ENCODE measurements at places on chromosomes 3 and 15.

DNA sequence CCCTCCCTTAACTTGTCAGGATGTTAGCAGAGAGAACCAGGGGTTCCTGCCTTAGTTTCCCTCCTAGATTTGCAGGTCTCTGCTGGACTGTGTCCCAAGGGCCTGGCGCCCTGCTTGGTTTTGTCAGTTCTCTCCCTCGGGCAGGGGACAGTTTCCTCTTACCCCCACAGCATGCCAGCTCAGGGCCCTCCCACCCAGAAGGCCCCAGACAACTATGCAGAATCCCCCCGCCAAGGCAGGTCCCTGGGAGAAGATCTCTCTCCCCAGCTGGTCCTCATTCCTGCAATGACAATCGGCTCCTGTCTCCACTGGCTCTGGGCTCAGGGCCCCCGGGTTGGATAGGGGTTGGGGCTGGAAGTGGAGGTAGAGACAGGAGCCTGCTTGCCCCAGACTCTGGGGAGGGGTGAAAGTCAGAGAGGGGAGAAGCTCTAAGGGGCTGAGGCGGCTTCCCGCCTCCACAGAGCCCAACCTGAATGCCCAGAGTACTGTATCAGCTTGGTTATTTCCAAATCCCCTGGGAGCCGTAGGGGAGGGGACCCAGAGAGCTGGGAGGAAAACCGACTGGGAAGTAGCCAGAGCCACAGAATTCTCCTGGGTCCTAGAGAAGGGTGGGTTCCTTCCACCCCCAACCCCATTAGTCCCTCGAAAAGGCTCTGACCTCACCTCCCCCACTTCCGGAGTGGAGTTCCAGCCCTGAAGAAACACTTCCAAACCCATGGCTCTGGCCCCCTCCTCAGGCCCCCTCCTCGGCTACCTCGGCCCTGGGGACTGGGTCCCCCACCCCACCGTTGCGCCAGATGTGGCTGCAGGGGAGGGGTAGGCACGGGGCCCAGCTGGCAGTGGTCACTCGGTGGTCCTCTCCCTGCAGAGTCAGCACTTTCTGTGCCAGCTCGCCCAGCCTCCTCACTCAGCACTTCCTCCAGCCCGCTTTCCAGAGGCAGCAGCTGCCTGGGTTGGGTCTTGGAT, 3.8 kb upstream of the LOXL1 start:
- peak; percentile 68 for DNase-seq

GRCh38 chr3:101637451-101637850, 39.5 kb downstream of the ZBTB11 start:
- DNase-seq = no peak

DNA sequence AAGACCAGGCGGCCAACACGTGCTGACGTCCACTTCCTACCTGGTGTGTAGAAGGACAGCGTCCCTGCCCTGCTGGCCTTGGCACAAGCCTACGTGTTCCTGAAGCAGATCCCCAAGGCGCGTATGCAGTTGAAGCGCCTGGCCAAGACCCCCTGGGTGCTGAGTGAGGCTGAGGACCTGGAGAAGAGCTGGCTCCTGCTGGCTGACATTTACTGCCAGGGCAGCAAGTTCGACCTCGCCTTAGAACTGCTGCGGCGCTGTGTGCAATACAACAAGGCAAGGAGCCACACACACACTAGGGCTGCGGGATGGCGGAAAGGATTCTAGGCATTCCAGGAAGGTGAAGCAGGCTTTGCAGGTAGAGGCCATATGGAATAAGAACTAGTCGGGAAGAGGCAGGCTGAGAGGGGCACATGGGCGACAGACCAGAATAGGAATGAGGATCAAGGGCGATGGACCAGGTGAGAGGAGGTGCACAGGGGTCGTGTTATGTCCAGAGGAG, 15.9 kb downstream of the CSRNP1 start:
- DNase-seq = no peak

DNA sequence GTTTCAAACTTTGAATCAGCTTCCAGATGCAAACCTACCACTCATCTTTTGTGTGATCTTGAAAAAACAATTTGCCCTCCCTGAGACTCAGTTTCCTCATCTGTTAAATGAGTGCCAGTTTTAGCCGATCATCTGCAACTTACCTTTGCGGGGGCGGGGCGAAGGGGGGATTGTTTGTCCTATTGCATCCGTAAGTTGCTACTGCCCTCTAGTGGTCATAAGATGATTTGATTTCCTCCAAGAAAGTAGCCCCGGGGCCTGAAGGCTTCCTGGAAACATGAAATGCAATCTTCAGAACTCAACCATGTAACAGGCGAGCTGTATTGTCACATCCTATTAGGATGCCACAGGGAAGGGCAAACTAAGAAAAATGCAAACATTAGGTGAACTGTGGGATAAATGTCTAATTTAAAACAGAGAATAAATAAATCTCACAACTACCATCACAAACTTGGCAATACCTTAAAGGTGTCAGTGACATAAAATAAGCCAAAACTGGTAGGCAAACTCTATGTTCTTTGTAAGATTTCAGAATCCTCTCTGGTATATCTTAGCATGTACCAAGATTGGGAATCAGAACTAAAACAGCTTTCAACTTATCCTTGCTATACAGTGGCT, 63.5 kb upstream of the CLDN18 start:
- peak; percentile 78 for DNase-seq

DNA sequence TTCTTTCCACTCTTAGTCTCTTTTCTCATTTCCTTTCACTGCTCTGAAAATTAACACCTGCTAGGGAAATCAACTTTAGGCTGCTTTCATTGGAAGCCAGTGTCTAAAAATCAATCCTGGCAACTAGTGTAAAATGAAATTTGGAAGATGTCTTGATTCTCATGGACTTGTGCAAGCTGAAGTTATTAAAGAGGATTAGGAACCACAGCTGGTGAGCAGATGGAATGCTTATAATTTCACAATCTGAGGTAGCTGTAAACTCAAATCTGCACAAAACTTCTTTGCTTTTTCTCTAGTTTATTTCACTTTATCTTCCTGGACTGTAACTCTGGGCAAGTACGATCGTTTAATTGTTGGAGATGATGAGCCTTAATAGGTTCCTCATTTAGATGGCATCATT, 175.6 kb downstream of the GHSR start:
- DNase-seq = no peak

GRCh38 chr3:12489832-12490231, 5.6 kb downstream of the TSEN2 start:
- DNase-seq = no peak

GRCh38 chr3:42780892-42781700, 8.0 kb upstream of the CCDC13 start:
- peak; percentile 68 for DNase-seq

DNA sequence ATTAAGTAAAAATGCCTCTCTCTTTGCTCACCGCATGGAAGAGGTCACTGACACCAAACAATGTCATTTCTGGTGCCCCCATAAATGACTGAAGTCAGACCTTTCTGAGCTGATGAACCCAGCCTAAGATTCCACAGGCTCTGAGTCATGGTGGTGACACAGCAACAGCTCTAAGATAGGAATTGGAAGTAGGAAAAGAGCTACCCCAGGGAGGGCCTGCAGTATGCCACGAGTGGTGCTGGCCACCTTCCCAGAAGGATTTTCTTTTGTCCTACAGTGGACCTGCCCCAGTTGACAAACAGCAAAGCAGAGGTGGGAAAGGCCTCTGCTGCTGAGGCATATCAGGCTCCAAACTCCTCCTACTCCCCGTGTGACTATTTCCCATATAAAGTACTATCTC, 208.1 kb downstream of the MINAR1 start:
- no peak for DNase-seq

GRCh38 chr3:119628816-119629445, 31.2 kb downstream of the PLA1A start:
- no peak for DNase-seq

- DNase-seq = no peak
These were observed 847.8 kb downstream of the SI start for GRCh38 chr3:164230385-164231094.

Data from NT2/D1 (cell line).